Caki2 (cell line): ENCODE measurements at places on chromosomes 6 and 20.

DNA sequence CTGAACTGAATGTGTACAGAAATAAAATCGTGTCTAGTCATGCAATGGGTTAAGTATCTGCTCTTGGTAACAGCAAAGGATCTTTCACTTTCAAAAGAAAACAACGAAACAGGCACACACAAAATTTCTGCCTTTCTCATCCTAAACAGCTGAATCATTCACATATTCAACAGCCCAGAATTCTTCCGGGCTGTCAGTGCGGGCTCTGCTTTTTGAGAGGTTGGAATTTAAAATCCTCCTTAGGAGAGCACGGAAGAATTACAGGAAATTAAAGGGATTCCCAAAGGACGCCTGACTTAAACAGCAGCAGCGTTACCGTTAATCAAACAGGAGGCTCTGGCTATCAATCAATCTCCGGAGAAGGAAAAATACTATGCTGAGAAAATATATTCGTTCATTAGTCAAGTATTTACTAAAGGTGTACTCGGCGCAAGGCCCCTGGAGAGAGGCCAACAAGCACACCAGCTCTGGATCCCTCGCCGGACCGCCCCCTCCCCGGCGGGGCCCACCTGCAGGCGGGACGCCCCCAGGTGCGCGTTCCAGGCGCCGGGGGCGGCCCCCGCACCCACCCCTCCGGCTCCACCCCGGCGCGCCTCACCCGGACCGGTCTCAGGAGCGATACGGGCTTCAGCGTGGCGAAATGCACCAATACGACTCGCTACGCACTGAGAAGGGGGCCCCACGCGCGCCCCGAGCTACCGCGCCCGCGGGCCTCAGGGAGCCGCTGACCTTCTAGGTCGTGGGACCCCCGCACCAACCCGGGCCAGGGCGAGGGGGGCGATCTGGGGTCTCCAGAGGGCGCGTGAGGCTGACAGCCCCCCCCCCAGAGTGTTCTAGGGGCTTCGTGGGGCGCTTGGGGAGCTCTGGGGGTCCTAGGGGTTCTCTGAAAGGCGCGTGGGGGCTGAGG is 1.0 kb downstream of the NAPB start:
- DNase-seq, result peak; percentile 48

- DNase-seq, result no peak
Measured at GRCh38 chr20:60389441-60389840, 431.2 kb downstream of the CDH26 start.

DNA sequence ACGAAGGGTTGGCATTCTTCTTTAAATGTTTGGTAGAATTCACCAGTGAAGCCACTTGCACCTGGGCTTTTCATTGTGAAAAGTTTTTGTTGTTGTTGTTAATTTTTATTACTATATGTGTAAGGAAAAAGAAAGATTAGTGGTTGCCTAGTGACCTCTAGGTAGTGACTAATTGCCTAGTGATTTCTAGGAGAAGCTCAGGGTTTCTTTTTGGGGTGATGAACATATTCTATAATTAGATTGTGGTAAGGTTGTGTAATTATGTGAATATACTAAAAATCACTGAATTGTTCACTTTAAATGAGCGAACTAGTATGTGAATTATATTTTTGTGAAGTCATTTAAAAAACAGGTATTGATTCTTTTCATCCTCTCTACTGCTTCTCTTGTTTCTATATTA is 123.8 kb upstream of the TMEM170B start:
- DNase-seq, result no peak

DNA sequence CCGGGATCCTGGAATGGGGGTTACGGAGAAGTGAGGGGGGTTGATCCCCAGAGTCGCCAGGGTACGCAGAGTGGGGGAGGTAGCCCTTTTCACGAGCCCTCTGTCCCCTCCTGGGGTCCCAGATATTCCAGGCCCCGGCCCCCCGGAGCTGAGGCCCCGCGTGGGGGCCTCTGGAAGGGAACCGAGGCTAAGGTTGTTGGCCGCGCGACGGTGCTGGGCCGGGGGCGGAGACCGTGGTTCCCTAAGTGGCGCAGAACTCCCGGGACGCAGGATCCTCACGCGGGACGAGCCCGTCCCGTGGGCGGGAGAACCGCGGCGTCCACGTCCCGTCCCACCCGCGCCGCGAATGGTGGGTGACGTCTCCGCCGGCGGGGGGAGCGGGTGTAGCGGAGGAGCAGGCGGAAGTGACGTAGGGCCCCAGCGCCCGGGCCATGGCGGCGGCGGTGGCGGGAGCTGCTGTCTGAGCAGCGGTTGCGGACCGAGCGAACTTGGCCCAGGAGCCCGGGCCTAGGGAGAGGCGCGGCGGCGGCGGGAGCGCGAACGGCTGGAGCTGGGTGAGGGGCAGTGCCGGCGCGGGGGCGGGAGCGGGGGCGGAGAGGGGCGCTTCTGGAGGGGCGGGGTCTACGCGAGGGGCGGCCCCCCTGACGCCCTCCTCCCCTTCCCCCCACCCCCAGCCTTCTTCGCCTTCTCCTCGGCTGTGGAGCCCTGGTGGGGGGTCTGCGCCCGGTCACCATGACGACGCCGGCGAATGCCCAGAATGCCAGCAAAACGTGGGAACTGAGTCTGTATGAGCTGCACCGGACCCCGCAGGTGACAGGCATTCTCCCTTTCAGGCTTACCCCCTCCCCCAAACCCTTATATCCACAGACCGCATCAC is at the start of gene RING1:
TSS of gene RING1 (plus strand) at position 410 of the 877 bp plus-strand sequence. CDS start at position 733, 323 bp downstream.
- peak; percentile 58 for DNase-seq

DNA sequence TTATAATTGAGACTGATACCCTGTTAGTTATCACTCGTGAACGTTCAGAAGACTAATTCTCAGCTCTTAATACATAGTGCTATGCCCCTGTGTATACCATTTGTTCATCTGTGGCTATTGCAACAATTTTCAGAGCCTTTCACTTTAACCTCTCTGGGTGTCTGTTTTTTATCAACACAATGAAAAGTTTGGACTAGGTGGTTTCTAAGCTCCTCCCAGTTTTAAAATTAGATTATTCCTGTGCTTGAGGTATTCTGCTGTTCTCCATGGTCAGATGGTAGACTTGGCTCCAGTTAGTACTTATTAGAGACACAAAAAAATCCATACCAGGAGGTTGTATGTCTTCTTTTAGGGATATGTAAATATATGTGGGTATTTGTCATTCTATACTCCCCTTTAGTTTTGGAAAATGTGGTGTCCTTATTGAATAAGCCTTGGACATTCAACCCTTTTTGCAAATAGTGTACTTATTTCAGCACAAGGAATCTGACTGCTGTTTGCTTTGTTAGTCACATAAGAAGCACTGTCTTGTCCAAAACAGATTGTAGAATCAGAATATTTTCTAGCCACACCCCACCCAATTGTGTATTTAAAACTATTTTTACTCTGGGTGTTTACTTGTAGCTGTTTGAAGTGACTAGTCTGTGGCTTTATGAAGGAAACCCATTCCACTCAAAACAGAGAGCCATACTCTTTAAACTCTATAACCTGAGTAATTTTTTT is 2.0 kb upstream of the COL10A1 start:
- DNase-seq, result no peak

GRCh38 chr6:134368670-134369069 is 50.8 kb upstream of the SGK1 start:
- DNase-seq, result no peak
